ENCODE measurements at places on chromosomes 11 and 22.

- no peak for DNase-seq
These were observed 19.8 kb upstream of the MPZL2 start for GRCh38 chr11:118283756-118284350.

DNA sequence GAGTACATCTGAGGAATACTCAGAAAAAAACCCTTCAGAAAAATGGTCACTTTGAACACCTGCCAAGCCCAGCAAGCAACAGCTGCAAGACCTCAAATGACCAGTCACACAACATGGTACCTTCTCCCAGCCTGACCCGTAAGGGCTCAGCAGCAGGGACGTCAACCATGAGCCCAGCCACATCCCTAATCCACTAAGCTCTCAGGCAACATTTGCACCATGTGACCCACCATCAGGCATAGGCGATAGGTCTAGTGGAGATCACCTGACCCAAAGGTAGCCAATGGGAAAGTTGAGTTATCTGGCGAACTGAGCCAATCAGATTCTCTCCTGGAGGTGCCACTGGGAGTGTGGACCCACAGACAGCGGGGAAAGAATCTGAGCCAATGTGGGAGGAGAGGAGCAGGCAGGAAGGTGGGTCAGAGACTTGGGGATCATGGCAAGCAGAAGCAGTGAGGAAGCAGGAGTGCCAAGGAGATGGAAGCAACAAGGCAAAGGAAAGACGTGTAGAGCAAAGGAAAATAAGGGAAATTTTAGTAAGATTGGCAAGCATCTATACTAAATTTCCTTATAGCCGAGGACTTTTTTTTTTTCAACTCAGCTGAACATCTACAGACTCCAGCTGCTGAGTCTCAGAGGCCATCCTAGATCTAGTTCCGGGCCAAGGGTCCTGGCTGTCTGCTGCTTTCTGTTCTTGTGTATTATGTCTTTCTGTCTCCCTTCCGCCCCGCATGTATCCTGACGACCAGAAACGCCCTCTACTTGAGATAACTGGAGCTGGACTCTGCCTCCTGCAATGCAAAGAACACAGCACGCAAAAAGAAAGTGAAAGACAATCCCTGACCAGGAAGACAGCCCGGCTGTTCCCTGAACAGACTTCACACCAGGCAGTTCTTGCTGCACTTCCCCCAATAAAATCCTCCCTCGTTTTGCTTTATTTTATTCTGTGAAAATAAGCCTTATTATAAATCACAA lies 11.0 kb upstream of the PLAAT2 start:
- DNase-seq, result no peak

GRCh38 chr11:32561835-32562234 lies 21.8 kb upstream of the EIF3M start:
- DNase-seq, result no peak

GRCh38 chr11:2328656-2329354 lies 27.0 kb downstream of the TSPAN32 start:
- DNase-seq, result no peak

DNA sequence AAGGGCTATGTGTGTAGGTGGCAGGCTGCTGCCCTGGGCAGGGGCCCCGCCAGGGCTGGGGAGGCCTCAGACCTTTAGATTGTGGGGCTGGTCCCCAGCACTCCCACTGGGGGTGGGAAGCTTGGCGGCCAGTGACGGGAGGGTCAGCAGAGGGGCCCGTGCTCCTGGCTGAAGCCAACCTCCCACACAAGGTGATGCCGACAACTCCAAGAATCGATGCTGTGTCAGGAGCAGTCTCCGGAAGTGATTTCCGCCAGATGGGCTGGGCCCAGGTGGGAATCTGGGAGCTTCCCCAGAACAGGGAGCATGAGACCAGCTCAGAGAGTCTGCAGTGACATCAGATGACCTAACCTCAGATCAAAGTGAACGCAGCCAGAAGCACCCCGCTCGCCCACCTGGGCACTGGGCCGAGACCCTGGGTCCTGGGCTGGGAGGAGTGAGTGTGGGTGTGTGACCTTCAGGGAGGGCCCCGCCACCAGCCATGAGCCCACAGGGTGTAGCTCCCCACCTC lies 7.7 kb downstream of the TRPM5 start:
- no peak for DNase-seq

- no peak for DNase-seq
These were observed 57.8 kb downstream of the PPFIBP2 start for GRCh38 chr11:7571640-7572000.

- DNase-seq, result no peak
These were observed 22.5 kb upstream of the WNT11 start for GRCh38 chr11:76228875-76229149.

DNA sequence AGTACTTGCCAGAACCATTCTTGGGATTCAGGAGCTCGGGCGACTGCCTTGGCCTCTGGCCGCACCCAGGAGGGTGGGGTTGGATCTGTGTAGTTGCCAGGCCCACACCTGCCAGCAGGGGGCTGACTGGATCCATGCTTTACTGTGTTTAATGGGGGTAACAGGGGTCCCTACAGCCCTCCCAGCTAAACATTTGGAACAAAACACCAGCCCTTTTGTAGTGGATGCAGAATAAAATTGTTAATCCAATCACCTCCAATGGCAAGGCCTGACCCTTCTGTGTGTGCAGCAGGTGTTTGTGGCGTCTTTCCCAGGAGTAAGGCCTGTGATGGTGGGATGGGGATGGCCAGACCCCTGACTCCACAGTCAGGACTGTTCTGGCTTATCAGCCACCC lies 22.5 kb downstream of the SUN2 start:
- DNase-seq, result no peak

- DNase-seq, result no peak
These were observed 9.8 kb upstream of the MPEG1 start for GRCh38 chr11:59222464-59223060.

DNA sequence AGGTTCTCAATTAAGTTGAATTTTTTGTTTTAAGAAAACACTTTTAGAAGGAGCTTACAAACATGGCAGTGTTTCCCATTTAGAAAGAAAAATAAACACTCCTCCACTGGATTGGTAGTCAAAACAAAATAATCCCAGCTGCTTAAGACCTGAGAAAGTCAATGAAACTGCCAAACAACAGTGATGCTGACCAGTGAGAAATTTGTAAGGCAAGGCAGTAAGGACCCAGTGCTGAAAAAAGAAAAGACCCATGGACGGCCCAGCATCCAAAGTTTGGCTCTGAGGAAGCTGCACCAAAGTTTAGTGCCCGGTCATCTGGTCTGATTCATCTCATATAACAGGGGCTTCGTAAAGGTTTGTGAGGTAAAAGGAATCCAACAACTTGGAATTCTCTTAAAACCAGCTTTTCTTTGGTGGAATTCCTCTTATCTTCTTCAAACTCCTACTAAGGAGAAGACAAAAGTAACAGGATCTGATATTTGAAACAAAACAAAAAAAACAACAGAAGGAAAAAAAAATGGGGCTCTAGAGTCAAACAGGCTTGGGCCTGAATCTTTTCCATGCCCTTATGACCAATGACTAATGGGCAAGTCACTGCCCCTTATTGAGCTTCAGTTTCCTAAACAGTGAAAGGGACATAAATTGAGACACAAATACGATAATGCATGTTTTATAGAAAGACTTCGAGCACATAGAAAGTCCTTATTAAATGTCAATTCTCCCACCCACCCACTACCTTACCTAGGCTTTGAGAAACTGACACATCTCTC lies 383.0 kb upstream of the NARS2 start:
- no peak for DNase-seq

DNA sequence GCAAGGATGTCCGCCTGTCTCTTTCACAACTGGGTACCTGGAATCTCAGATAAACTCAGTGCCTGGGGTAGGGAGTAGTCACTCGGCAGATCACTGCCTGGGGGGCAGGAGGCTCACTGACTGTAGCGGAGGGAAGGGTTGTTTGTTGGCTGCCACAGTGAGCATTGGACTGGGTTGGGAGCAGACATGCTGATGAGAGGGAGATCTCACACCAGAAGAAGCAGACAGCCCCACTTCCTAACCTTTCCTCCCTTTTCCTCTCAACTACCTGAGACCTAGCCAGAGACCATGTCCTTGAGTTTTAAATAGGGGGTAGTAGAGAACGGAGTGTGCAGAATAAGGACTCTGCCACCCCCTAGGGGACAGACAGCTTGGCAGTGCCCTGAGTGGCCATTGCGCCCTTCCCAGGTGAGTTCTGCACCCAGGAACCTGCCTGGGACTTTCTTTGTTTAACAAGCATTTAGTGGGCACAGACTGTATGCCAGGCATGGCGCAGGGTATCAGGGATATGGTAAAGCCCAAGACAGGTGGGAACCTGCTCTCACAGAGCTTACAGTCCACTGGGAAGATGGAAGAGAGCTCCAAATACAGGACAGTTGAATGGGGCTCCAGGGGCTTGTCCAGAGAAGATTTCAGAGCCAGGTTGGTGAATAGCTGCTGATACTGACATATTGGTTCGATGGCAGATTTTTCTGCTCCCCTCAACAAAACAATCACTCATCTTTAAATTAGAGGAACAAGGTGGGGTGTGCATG lies 115.7 kb upstream of the NNMT start:
- DNase-seq, result no peak

- no peak for DNase-seq
These were observed 482.8 kb downstream of the SOX6 start for GRCh38 chr11:15873501-15873900.

DNA sequence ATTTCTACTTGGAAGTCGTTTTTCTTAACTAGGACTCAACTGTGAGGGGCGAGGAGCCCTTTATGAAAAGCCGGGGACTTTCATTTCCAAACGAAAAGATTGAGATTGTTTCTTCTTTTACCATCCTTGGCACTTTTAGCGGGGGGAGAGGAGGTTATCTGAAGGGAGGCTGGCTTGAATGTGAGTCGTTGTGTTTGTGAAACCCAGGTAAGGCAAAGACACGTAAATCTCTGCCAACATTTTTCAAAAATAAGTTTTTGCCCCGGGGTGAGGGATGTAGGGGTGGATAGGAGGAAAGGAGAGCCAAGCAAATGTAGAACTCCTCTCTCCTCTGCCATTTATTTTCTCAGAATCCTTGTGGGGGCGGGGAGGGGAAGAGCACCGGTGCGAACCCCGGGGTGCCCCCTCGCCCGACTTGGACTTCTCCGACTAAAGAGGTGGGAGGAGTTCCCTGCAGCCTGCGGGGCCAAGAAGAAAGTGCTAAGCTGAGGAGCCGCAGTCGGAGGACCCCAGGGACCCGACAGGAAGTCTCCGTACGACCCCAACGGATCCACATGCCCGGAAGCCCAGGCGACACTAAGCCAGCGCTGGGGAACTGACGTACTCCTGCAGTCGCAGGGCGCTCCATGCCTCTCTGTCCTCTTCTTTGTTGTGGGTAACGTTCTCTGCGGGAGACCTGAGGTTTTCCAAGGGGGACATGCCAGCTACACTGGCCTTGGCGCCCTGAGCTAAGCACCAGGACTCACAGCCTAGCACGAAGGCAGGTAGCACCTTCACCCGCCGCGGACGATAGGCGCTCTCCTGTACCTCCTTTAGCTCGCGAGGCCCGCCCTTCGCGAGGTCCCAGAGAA lies 2.4 kb upstream of the WT1 start:
- DNase-seq, result no peak

GRCh38 chr11:4190098-4190497 lies 95.5 kb downstream of the RRM1 start:
- DNase-seq, result no peak

- no peak for DNase-seq
These were observed 3.3 kb downstream of the TMEM132A start for GRCh38 chr11:60927600-60927999.

DNA sequence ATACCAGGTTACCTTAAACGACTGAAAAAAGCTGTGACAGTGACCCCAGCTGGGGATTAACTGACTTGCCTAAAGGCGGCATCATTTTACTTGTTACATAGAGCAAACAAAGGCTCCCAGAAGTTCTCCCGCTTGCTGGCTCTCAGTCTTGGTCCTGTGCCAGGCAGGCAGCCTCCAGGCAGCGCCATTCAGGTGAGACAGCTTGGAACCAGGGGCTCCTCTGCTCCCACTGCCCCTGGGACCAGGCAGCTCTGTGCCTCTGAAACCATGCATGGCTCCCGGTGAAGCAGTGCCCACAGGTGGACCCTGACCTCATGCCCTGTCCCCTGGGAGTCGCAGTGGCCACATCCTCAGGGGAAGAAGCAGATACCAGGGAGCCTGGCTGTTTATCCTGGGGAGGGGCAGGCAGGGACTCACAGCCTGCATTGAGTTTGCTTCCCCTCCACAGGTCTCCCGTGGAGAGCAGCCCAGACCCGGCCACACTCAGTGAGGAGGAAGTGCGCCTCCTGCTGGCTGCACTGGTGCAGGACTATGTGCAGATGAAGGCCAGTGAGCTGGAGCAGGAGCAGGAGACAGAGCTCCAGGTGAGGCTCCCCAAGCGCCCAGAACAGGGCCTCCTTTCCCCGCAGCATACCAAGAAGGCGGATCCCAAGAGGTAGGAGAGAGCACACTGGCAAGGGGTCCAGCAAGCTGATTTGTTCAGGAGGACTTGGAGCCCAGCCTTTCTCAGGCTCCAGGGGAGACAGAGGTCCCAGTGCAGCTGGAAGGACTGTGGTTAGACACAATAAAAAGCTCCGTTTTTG lies 15.6 kb upstream of the CYP2R1 start:
- DNase-seq, result no peak

DNA sequence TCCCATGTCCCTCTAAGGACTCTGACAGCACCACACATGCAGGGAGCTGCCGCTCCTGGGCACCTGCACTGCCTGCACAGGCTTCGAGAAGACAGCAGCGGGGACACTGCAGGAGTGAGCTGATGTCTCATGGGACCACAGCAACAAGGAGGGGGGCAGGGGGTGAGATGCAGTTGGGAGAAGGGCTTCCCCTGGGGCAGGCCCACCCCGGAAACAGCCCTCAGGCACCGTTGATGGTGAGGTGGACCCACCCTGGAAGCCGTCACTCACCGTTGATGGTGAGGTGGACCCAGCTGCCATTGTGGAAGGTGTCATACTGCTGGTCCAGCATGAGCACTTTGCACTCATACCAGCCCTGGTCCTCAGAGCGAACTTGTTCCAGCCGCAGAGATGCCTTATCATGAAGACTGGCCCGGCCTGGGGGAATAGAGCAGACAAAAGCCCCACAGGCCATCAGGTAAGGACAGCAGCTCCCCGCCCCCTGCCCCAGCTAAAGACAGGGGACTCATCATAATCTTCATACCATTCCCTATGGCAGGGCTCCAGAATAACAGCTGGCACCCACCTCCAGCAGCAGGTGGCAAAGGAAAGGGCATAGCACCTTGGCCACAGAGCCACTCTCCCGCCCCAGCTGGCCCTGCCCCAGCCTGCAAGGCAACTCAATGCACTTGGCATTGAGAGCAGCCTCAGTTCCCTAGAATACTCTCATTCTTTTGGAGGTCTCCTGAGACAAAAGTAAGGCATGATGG lies 12.6 kb downstream of the IGSF9B start:
- DNase-seq, result no peak

DNA sequence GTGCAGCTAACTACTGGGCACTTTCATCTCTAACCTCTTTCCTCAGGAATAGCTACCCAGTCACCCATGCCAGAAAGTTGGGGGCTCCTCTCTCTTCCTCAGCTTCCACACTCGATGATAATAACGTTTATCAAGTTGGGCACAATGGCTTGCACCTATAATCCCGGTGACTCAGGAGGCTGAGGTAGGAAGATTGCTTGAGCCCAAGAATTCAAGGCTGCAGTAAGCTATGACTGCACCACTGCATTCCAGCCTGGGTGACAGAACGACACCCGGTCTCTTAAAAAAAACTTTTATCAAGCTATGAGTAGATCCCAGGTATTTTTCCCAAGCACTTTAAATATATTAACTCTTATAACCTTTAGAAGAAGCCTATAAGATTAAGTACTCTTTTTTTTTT lies 2.0 kb downstream of the SF3A1 start:
- DNase-seq, result no peak

- DNase-seq, result no peak
These were observed 155.3 kb upstream of the RASSF10 start for GRCh38 chr11:12853652-12854296.

Data from cortex of kidney (tissue), 1 donor.